ENCODE measurements at places on chromosomes 12 and 14.

DNA sequence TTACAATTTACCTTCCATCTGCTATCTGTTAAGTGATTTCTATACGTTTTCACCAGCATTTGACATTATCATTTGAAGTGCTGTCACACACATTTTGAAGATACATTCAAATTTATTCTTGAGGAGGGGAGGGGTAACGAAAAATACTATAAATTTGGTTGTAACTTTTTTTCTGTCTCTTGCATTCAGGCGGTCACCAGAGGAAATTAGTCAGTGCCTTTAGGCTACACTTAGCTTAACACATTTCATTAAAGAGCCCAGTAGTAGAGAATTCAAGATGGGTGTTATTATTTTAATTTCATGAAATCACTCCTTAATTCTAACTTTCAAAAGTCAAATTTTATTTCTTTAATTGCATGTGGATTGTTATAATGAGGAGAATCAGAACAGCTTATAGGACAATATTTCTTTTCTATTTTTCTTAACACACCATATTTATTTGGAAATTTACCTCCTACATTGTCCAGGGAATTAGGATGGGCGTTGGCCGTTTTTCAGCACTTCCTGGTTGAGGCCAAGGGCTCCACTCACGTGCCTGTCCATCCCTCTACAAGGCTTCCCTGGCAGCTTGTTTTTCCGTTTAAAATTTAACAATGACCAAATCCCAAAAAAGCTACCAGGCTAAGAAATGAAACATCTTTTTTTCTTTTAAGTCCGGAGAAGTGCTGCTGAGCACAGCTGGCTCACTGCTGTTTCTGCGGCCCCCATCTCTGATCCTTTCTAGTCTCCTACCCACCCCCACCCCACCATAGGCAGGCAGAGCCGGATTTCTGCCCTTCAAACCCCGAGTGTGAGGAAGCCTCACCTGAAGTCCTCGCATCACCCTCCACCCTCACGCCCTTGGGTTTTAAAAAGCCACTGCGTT lies 1.1 kb upstream of the FAR2 start:
- no peak for DNase-seq

GRCh38 chr14:71553779-71554178 lies 378.4 kb upstream of the RGS6 start:
- DNase-seq: no peak

GRCh38 chr12:77167801-77168200 lies 102.4 kb upstream of the E2F7 start:
- DNase-seq: no peak

GRCh38 chr12:52182898-52183543 lies 8.8 kb downstream of the KRT80 start:
- no peak for DNase-seq

DNA sequence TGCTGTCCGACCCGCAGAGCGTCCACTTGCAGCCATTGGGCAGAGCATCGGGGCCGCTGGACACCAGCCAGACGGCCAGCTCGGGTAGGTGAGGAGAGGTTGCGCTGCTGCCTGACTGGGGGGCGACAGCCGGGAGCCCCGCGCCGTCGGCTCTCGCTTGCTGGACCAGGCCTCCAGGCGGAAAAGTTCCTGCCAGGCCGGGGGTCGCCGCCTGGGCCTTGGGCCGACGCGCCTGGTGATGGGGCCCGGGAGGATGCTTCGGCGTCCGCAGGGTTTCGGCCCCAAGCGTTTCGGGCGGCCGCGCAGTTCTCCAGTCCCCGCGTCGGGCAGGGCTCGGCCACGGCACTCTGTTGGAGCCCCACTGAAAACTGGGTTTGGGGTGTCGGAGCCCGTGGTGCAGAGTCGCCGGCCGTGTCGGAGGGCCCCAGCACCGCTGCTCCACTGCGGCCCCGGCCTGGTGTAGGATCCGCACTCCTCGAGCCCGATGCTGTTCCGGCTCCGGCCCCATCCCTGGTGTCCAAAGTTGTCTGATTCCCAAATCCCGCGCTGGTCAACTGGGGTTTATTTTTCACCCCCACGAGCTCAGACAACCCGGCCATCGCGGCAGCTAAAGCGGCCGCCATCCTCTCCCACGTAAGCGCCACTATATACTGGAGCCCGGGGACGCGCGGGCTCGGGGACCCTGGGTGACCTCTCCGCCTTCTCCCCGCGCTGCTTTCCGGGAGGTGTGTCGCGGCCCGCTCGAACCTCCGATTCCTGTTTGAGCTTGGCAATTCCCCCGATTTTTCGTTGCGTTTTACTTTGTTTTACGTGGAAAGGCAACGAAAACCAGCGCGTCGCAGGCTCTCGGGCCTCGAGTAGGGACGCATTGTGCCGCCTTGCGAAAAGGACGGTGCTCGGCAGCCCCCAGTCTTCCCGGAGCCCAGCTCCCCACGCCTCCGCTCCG lies 872 bp downstream of the VSX2 start:
- no peak for DNase-seq

GRCh38 chr12:53044896-53045695 lies 4.8 kb upstream of the TNS2 start:
- no peak for DNase-seq

- DNase-seq: no peak
Measured at GRCh38 chr12:32993404-32993803, 96.8 kb upstream of the PKP2 start.

GRCh38 chr12:12686472-12686871 lies 9.5 kb downstream of the GPR19 start:
- DNase-seq: no peak

DNA sequence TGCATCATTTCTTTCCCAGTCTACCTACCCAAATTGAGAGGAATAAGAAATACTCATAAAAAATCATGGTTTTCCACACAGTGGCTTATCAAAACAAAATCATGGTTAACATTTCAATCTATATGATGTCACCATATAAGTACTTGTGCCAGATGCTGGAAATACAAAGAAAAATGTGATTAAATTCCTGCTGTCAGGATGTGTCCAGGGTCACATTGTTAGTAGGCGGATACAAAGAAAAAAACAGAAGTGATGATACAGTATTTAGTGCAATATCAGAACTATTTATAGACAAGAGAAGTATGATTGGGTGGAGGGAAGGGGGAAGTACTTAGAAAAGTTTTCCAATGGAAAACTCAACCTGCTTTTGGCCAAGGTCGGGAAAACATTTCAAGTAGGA lies 47.0 kb upstream of the OR6J1 start:
- no peak for DNase-seq

DNA sequence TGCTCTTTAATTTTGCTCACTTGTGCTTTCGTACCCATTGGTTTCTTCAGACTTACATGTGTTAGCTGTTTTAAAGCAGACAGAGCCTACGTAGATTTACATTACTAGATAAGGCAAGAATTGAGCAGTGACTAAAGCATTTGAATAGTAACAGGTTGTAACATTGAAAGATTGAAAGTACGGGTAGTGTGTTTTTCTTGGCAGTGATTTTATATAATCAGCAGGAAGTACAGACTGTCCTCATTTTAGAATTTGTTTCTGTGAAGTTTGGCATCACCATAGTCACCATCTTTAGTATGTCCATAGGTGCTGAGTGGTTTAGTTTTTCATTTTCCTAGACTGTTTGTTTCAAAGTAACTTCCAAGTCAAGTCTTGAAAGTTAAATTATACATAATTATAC lies 14.0 kb downstream of the RTRAF start:
- DNase-seq: no peak

DNA sequence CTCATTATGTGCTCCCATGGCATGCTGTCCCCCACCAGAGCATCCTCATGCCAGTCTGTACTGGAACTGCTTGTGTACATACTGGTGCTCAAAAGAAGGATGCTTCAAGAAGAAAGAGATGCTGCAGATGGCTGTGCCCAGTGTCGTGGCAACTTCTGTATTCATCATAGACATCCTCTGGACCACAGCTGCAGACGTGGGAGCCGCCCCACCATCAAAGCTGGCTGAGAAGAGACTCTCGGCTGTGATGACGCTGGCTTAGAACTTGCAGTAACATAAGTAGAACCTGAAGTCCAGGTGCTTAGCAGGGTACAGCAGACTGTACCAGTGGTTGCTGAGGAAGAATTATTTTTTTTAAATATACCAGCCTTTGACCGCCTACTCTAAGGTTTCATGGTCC lies 112.6 kb upstream of the ARHGAP5 start:
- no peak for DNase-seq

- no peak for DNase-seq
Measured at GRCh38 chr14:52026017-52026660, 36.8 kb downstream of the RTRAF start.

GRCh38 chr14:53310412-53310811 lies 157.3 kb upstream of the DDHD1 start:
- no peak for DNase-seq

- no peak for DNase-seq
Measured at GRCh38 chr12:4261655-4262054, 11.9 kb upstream of the CCND2 start.

- no peak for DNase-seq
Measured at GRCh38 chr12:49664591-49665239, 41.4 kb downstream of the PRPF40B start.

DNA sequence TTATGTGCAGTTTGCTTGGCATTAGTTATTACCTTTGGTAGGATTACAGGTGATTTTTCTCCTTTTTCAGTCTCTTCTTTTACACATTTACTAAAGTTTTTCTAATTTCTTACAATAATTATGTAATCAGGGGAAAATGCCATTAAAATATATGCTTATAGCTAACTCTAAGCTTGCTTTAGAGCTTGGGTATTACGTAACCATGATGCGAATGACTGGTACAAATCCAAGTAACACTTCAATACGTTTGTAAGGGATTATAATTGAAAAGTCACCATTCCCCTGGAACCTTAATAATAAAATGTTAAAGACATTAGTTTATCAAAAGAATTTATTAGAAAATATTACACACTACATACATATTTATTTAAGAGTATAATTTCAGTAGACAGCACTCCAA lies 71.6 kb downstream of the SCAF11 start:
- no peak for DNase-seq

GRCh38 chr12:75699728-75700496 lies 188.5 kb upstream of the KRR1 start:
- peak; percentile 57 for DNase-seq

DNA sequence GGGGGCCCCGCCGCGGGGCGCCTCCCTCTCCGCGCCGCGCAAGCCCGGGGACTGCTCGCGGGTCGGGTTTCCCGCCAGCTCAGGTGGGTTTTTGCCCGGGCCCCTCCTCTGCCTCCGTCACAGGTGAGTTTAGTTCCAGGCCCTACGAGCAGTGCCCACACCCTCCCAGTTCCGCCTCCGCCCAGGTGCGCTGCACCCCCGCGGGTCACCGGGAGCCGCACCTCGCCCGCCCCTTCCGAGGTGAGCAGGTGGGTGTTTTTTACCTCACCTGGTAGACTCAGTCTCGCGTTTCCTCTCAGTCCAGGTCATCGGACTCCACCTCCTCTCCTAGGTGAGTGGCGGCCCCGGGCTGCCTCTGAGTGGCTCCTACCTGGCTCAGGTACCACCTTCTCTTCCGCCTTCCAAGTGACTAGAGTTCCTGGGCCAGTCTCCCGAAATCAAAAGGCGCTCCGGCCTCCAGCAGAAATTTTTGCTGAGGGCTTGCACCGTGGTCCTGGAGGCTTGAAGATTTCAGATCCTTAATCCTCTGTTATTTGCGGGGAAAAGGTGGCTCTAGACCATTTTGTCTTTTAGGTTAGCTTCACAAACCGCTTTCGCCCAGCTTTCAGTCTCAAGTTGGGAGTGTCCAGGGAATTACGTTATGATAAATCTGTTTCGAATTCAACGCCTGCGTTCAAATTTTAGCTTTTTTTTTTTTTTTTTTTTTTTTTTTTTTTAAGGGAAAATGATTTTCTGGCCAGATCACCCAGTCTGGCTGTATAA lies at the start of gene TMEM30B:
TSS of gene TMEM30B (minus strand) at position 153 of the 762 bp plus-strand sequence. CDS start 191 bp downstream, outside the sequence.
- no peak for DNase-seq

GRCh38 chr12:104410326-104410725 lies 46.4 kb upstream of the CHST11 start:
- DNase-seq: no peak

GRCh38 chr14:67602995-67603545 lies 3.0 kb upstream of the PIGH start:
- DNase-seq: no peak

GRCh38 chr12:117430246-117430645 lies 68.8 kb upstream of the NOS1 start:
- DNase-seq: no peak

DNA sequence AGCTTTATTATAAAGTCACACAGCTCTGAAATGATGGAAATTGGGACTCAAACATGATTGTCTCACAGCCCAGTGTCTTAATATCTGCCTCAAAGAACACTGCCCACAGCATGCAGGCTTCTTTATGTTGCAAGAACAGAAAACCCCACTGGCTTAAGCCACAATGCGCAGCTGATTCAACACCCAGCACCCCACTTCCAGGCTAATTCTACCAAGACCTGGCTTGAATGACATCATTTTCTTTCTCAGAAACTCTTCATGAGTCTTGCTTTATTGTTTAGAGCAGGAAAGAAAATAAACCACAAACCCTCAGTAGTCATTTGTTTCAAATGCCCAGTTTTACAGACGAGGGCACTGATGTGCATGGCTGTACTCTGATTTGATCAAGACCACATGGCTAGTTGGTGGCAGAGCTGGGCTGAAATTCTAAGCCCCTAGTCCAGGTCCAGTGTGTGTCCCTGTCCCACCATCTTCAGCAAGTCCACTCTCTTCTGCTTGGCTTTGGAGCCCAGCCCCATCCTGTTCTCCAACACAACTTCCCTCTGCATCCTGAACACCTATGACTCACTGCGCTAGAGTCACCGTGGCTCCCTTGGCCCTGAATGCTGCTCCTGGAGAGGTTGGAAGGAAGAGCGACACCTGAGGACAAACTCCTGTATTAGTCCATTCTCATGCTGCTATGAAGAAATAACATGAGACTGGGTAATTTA lies 50.3 kb upstream of the SRSF5 start:
- DNase-seq: no peak

- no peak for DNase-seq
Measured at GRCh38 chr12:55743406-55744339, 751 bp downstream of the GDF11 start.

GRCh38 chr12:132766380-132767085 lies 4.9 kb upstream of the ANKLE2 start:
- no peak for DNase-seq

GRCh38 chr12:26510354-26510674 lies 314.9 kb downstream of the SSPN start:
- no peak for DNase-seq

DNA sequence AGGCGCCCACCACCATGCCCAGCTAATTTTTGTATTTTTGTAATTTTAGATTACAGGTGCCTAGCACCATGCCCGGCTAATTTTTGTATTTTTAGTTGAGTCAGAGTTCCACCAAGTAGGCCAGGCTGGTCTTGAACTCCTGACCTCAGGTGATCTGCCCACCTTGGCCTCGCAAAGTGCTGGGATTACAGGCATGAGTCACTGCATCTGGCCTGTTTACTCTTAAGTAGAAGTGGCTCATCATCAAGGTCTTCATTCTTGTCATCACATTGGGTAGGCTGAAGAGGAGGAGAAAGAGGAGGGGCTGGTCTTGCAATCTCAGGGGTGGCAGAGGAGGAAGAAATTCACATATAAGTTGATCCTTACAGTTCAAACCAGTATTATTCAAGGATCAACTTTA lies 152.4 kb upstream of the ATP2B1 start:
- DNase-seq: no peak

Data from K562 (cell line).